HS-27A (cell line): ENCODE measurements at places on chromosomes 16 and 17.

GRCh38 chr16:4601036-4601863 lies 13.4 kb downstream of the UBALD1 start:
- DNase-seq, result no peak

- DNase-seq, result no peak
These were observed 121.2 kb downstream of the HAPSTR1 start for GRCh38 chr16:9212621-9213020.

- DNase-seq, result no peak
These were observed at the start of gene MC1R for GRCh38 chr16:89918453-89919347. MC1R (plus strand) TSS chr16:89918862; CDS start chr16:89919259, 397 bp downstream.

DNA sequence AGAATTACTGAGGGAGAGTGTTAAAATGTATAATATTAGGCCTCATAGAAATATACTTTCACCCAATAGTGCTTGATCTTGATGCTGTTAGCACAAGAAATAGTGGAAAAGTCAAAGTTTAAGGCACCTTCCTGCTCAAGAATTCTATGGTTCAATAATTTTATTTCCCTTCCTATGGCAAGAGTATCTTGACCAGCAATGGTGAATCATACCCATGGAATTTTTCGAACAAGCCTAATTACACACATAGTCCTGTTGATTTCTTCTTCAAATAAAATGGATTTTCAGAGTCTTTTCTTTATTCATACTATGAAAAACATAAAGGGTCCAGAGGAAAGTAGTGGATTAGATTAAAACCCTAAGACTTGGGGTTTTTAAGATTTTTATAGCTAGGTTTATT lies 810.6 kb downstream of the CDH11 start:
- peak; percentile 20 for DNase-seq

DNA sequence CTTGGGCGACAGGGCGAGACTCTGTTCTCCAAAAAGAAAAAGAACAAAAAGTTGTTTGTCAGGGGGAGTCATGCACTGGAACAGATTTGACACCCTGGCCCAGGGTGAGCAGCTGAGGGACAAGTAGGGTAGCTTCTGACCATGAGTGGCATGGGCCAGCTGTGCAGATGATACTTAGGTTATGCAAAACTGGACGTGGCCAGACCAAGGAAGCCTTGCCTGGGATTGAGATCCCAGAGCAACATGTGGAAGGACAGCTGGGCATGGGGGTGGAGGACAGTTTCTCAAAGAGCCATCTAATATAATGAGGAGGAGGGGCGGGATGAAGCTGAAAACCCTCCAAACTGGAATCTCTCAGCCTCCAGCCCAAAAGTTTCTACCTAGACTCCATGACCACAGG lies 19.6 kb upstream of the SLC35B1 start:
- no peak for DNase-seq

DNA sequence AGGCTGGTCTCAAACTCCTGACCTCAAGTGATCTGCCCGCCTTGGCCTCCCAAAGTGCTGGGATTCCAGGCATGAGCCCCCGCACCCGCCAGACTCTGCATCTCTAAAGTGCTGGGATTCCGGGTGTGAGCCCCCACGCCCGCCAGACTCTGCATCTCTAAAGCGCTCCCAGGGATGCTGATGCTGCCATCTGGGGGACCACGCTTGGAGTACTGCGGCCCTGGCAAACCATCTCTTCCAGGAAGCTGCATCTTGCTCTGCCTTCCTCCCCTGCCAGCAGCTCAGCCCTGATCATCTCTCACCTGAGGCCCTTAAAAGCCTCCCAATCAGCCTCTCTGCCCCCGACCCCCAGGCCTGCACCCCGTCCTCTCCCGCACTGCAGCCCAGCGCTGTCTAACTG lies 4.1 kb downstream of the CEP295NL start:
- no peak for DNase-seq

- no peak for DNase-seq
These were observed 54.3 kb downstream of the N4BP1 start for GRCh38 chr16:48555597-48556242.

DNA sequence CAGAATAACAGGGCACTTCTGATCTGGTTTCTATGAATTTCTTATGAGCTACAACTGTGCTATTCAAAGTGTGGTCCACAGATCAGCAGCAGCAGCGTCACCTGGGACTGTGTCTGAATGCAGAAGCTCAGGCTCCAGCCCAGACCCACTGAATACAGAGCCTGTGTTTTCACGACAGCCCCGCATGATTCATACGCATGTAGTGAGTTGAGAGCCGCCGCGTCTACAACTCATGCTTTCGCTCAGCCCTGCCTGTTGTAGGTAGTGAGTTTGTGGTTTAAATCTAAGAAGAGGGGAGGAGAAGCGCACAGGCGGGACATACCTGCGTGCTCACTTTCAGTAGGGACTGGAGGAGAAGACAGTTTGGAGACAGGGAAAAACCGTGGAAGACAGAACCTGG lies 28.5 kb upstream of the ELAC2 start:
- no peak for DNase-seq

DNA sequence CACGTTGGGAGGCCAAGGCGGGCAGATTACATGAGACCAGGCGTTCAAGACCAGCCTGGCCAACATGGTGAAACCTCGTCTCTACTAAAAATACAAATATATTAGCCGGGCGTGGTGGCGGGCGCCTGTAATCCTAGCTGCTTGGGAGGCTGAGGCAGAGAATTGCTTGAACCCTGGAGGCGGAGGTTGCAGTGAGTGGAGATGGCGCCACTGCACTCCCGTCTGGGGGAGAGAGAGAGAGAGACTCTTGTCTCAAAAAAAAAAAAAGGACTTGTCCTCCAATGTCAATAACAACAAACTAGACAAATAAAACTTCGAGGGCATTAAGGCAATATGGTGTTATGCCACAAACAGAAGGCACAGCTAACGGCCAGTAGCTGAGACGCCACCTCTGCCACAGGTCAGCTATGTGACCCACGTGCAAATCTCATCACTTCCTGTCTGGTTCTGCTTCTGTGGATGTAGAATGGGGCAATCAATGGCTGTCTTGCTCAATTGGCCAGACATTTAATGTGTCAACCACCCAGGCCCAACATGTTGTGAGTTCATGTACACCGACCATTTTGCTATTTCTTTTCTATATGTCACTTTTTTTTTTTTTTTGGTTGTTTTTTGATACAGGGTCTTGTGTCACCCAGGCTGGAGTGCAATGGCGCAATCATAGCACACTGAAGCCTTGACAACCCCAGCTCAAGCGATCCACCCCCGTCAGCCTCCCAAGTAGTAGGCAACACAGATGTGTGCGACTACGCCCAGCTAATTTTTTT lies 834 bp upstream of the TXNDC11 start:
- no peak for DNase-seq

GRCh38 chr17:75895370-75896155 lies 1.2 kb downstream of the TRIM65 start:
- DNase-seq, result no peak

- DNase-seq, result no peak
These were observed 129.6 kb downstream of the MRM1 start for GRCh38 chr17:36730857-36731490.

GRCh38 chr16:28003021-28003865 lies 60.3 kb downstream of the GSG1L start:
- DNase-seq, result no peak

DNA sequence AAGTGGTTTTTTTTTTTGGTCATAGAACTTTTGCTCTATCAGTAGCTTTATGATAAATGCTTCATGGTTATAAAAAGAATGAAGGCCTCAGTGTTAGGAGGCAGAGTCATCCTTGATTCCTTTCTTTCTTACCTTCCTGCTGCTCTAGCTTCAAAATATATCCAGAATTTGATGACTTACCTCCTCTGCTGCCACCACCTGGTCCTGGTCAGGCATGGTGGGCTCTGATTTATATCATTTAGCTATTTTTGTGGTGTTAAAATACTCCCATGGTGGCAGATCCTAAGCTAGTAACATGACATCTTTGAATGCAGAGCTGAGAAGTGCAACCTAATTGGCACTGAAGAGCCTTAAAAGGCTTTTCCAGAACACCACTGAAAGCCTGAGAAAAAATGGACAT lies 508.8 kb upstream of the CDH8 start:
- no peak for DNase-seq

DNA sequence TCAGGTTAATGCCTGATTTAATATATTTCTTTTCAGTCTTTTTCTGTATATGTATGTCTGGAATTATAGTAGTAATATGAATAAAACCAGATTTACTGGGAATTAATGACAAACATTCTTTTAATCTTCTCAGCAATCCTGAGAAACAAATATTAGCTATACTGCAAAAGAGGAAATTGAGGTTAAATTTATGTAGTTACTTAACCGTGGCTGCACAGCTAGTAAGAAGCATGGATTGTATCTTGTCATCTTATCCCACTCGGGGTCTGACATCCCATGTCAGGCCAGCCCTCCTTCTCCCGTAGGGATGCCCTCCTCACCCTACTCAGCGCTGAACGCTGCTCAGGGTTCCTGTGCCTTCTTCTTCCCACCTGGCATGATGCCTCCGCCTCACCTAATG lies 143.0 kb downstream of the FTO start:
- DNase-seq, result no peak

GRCh38 chr17:39641883-39642282 lies 4.9 kb downstream of the STARD3 start:
- DNase-seq, result no peak

DNA sequence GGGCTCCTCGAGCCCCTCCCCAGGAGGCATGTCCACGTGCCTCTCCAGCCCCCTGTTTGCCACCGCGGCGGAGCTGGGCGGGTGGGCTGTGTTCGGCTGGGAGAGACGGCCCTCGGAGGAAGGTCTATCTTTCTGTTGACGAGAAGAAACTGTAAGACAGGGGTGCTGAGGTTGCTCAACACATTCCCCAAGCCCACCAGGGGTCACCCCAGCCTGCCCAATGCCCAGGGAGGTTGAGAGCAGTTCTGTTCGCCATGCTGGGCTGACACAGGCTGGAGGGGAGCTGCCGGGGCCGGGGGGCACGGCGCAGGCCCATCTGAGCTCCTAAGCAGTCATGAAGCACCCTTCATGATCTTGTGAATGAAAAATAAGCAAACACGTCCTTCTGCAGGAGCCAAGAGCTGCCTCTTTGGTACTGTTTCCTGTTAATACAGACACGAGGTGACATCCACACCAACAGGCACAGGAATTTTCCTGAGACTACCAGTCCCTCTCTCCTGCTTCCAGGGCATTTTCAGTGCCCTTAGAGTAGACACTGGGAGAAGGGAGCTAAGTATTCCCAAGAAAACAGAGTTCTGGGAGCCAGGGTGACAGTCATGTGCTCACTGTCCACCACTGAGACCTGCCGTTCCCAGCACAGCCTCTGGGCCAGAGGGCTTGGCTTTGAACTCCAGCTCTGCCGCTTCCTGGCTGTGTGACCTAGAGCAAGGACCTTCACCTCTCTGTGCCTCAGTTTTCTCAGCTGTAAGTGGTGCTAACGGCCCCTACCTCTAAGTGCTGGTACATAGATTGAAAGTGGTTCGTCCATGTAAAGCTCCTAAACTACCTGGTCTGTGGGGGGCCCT lies 9.2 kb downstream of the UBALD2 start:
- no peak for DNase-seq

GRCh38 chr17:81339191-81339533 lies 44.1 kb upstream of the SLC38A10 start:
- DNase-seq, result no peak

DNA sequence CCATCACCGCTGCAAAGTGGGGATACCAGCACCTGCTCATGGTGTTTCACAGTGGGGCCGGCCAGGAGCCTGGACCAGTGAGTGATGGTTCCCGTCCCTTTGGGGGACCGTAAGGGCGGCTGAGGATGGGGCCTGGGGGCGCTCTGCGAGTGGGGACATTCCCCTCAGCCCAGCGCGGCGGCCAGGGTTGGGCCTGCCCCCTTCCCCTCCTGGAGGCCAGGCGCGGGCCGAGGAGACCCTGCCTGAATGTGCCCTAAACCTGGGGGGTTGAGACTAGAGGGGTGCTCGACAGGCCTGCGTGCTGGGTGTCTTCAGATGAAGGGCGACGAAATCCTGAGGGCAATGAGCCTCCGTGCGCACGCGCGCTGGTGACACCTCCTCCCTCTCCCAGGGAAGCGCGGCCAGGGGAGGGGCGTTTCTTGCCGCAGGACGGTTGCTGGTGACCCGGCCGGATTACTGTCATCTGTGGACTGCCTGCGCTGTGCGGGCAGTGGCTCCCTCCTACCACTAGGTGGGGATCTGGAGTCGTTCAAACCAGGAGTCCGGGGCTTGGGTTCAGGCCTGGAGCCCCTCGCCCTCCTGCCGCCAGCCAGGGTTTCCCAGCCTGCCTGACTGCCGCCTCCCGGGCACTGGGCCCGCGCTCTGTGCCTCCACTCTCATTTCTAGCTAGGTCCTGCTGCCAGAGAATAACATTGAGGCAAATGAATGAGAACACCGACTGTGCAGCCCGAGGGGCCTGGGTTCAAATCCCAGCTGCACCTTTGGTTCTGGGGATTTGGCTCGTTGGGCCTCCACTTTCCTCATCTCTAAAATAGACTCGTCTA lies 17.1 kb downstream of the TBX2 start:
- no peak for DNase-seq

- DNase-seq, result no peak
These were observed 163.7 kb upstream of the CHMP6 start for GRCh38 chr17:80827646-80828643.

DNA sequence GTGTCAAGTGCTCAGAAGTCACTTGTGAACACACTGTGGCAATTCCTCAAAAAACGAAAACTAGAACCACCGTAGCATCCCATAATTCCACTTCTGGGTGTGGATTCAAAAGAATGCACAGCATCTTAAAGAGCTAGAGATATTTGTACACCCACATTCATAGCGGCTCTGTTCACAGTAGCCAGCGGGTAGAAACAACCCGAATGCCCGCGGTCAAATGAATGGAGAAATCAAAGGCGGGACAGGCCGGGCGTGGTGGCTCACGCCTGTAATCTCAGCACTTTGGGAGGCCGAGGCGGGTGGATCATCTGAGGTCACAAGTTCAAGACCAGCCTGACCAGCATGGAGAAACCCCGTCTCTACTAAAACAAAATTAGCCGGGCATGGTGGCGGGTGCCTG lies 337.5 kb downstream of the SEC14L1 start:
- no peak for DNase-seq

- DNase-seq, result peak; percentile 5
These were observed 381.6 kb upstream of the ASIC2 start for GRCh38 chr17:33674685-33675084.

- no peak for DNase-seq
These were observed at the start of gene LDHD for GRCh38 chr16:75116081-75116910. LDHD (minus strand) TSS chr16:75116780; CDS start chr16:75116720, 60 bp downstream.

DNA sequence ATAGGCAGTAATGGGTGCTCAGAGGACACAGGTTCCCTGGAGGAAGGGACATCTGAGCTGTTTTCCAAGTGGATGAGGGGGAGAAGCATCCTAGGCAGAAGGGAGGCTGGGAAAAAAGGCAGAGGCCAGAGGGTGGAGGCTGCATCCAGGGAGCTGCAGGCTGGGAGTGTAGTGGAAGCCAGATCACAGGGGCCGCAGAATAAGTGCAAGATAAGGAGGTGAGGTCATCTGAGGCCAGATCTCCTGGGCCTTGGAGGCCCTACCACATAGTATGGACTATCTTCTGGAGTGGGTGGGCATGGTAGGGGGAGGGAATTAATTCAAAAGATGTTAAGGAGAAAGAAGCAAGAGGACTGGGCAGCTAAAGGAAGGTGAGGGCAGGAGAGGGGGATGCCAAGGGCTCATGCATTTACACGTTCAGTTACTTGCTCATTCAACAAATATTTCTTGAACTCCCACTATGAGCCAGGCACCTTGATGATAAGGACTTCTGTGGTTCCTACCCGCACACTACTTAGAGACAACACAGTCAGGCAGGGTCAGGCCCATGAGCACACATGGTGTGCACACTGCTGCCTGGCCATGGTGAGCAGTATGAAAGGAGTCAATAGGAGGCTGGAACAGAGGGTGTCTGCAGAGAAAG lies 2.4 kb upstream of the RIPOR1 start:
- no peak for DNase-seq
